Pancreas (tissue), 10 donors: ENCODE measurements at places on chromosomes 12 and 14. TPM values are rescaled to one million over a fixed set of nuclear protein-coding genes. Genes with fewer than 3 reads are reported as not detected.

RASSF8 gene
- 6.3 TPM for total RNA-seq

SLC17A8 gene
- not detected for total RNA-seq

PRB3 gene
- total RNA-seq: not detected

PPFIA2 gene
- total RNA-seq: 0.55 TPM
